ENCODE measurements at places on chromosomes 7 and 10. TPM values are rescaled to one million over a fixed set of nuclear protein-coding genes. Genes with fewer than 3 reads are reported as not detected.

- peak; percentile 62 for DNase-seq
Observed at GRCh38 chr10:112765717-112766235, 184.3 kb upstream of the TCF7L2 start.

- DNase-seq = no peak
Observed at GRCh38 chr10:12586741-12587140, 237.4 kb downstream of the CAMK1D start.

- peak; percentile 90 for DNase-seq
Observed at GRCh38 chr10:69318106-69318866, 40.0 kb downstream of the HK1 start.

- DNase-seq = no peak
Observed at GRCh38 chr10:33125522-33126517, 167.8 kb upstream of the ITGB1 start.

- no peak for DNase-seq
Observed at GRCh38 chr7:106623853-106624252, 37.1 kb downstream of the CCDC71L start.

- no peak for DNase-seq
Observed at GRCh38 chr7:148696787-148697186, 1.9 kb upstream of the CUL1 start.

DNA sequence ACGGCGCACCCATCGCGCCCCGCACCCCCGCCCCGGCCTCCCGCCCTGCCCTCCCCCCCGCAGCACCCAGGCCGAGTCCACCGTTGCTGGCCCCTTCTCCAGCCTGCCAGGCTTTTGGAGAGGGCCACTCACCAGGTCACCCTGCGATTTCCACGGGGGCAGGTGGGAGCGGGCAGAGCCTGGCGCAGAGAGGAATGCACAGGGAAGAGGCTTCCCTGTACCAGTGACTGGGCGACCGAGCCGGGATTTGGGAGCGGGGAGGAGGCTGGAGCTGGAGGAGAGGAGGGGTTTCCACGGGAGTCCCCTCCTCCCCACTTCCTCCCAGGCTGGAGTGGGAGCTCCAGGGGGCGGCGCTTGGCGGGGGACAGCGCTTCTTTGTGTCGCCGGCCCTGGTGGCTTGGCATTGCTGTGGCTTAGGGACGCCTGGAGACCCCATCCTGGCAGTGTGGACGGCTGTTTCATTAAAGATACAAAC is 19.3 kb downstream of the TCAF1 start:
- peak; percentile 68 for DNase-seq

DNA sequence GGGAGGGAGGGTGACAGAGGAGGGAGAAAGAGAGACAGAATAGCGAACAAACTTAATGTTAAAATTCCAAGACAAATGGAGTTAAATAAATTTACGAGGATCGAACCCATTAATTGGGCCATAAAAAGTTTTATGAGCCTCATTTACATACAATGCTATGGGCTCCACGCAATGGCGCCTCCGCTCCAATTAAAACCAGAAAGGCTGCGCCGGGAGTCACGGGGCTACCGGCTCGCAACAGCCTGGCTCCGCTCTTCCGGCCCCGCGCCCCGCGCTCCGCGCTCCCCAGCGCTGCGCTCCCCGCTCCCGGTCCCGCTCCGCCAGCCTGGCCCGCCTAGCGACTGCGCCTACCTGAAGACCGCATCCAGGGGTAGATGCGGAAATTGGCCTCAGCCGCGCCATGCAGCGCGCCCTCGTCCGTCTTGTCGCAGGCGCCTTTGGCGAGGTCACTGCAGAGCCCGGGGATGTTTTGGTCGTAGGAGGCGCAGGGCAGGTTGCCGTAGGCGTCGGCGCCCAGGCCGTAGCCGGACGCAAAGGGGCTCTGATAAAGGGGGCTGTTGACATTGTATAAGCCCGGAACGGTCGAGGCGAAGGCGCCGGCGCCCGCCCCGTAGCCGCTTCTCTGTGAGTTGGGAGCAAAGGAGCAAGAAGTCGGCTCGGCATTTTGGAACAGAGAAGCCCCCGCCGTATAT is 513 bp downstream of the HOXA7 start:
- DNase-seq = no peak

DNA sequence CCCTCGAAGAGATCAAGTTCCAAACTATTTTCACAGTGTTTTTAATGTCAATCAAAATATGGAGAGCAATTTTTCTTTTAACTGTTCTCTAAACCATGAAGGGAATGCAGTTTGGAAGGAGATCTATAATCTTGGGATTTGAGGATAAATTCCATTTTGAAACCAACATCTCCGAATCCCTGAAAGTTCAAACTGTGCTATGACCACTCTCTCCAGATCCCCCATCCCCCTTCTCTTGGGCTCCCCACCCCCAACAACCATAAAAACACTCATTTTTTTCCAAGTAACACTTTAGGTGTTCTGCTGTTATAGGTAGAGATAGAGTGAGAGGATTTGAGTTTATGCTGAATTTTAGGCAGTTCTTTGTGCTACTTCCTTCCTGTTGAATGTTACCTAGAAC is 1.7 kb downstream of the CALD1 start:
- no peak for DNase-seq

GRCh38 chr7:42768045-42768444 is 143.8 kb downstream of the C7orf25 start:
- DNase-seq = no peak

DNA sequence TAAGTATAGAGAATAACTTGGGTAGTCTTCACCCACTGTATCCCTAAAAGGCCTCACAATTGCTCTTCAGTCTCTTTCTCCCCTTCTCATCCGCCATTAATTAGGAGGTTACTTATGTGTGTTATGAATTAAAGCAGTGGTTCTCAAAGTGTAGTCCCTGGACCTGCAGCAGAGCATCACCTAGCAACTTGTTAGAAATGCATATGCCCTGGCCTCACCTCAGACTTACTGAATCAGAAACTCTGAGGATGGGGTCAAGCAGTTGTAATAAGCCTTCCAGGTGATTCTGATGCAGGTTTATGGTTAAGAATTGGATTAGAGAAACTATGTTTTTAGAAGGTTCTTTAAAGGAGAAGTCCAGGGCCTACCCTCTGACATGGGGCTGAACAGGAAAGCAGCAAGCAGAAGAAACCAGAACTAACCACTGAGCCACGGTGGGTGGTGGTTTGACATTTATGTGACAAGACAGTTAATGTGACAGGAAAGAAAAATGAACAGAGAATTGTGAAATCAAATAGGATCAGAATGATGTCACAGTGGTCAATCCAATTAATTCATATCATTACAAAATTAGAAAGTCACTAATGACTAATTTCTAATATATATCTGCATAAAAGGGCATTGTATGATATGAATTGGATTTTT is 37.6 kb downstream of the ENTPD1 start:
- DNase-seq = no peak

GRCh38 chr7:14821757-14822480 is 80.6 kb downstream of the DGKB start:
- no peak for DNase-seq

DNA sequence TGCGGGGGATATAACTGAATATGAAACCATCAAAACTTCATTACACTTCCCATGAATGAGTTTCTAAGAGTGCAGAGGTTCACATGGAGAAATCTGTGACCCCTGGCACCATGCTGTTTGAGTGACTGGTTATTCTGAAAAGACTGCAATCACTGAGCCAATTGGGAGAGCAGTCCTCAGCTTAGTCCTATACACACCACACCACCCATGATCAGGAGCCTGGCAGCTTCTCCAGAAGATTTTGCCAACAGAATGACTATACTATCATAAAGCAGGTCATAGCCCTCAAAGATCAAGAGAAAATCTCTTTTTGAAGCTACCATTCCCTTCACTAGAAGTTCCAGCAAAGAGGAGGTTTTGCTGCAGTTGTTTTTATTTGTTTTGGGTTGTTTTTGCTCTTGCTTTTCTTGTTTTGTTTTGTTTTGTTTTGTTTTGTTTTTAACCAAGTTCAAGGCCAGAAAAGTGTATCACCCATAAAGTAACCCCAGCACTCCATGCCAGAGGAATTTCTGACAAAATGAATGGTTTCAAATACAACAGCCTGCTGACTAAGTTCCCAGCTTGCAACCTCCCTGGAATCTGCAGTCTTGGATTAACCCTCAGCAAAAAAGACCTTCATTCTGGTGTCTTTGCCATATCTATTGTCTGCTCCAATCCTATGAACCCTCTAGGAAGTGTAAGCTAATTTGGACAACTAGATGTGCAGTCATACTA is 19.7 kb upstream of the HGF start:
- DNase-seq = no peak

DNA sequence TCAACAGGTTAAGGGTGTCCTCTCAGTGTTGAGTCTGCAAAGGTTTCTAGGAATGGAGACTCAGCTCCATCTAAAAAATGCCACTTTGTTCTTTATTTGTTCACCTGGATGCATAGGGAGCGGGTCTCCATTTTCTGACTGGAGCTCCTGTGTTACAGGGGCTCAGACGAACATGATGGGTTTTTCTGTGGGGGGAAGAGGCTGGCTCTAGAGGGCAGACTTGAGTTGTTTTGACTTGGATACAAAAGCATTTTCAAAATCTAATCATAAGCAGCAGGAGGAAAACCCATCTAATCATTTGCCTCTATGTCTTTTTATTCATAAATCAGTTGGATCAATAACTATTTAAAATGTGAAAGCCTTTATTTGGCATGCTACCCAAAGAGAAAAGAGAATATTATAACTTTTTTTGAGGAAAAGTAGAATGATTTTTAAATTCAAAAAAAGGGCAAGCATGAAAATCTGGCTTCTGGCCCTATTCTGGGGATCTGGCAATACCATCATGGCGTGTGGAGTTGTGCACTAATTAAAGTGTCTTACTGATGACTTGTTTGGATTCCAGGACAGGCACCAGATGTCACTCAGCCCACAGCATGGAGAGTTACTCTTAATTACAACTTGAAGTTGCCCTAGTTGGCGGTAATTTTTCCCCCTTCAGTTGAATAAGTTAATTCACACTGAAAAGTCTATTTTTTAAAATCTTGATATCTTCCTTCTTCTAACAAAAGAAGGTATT is 594.9 kb downstream of the REEP3 start:
- DNase-seq = no peak

- DNase-seq = no peak
Observed at GRCh38 chr10:117410557-117410956, 35.3 kb upstream of the PDZD8 start.

DNA sequence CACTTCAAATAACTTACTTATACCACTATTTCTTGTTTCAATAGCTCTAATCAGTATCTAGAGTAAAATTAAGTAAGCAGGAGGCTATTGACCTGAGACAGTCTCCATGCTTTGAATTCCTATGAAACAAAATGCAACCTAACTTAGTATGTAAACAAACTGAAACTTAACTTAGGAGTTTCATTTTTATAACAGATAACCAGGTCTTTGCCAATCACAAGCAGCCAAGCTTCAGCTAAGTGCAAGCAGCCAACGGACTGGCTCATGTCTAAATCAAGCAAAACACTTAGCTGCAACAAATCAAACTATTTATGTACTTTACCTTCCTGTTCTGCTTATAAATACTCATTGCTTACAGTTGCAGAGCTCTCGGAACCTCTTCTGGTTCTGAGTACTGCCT is 4.4 kb upstream of the GSTK1 start:
- DNase-seq = no peak

The NKX1-2 gene
- 7.7 TPM for polyA plus RNA-seq

The FOXK1 gene
- polyA plus RNA-seq = 11.6 TPM

The SAP25 gene
- polyA plus RNA-seq = 7.9 TPM

The ACBD7 gene
- polyA plus RNA-seq = 2.2 TPM

The JAKMIP3 gene
- 0.45 TPM for polyA plus RNA-seq

The SPAM1 gene
- 1.0 TPM for polyA plus RNA-seq

Measured in large intestine (tissue), 12 donors.